Stimulated activated CD8-positive, alpha-beta memory T cell treated with anti-CD3 and anti-CD28 coated beads, Interleukin-2, amount 100 ng/mL, for 1 hour (primary cell): ENCODE measurements at places on chromosomes 4 and X.

DNA sequence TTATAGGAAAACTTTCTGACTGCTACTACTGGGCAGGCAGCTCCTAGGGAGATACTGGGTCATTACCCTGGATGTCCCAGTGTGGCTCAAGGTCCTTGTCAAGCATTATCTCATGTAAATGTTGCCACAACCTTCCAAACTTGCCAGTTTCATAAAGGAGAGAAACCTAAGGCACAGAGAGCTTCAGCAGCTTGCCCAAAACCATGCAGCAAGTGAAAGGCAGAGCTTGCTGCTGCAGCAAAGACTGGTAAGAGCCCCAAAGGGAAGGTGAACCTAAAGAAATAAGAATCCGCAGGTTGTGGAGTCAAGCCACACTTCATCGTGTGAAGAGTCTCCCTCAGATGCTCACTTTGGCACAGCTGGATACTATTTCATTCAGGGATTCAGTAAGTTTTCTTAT, 2.3 kb downstream of the MPP1 start:
- no peak for DNase-seq

DNA sequence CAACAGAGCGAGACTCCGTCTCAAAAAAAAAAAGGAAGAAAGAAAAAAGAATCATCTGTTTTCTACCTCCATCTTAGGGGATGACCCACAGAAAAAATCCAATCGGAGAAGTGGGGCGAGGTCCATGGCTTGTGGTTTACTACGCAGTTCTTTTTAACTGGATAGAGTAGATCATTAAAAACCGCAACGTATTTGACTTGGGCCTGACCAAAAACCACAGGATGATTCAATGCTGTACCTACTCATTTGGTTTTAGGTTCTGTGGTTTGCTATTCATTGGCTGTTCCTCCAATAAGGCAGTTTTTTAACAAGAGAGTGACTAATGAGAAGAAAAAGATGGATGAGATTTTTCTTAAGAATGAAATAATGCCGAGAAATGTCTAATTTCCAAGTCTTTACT, 83.7 kb downstream of the FREM3 start:
- no peak for DNase-seq

GRCh38 chr4:11456401-11456800, 27.7 kb upstream of the HS3ST1 start:
- DNase-seq = no peak

DNA sequence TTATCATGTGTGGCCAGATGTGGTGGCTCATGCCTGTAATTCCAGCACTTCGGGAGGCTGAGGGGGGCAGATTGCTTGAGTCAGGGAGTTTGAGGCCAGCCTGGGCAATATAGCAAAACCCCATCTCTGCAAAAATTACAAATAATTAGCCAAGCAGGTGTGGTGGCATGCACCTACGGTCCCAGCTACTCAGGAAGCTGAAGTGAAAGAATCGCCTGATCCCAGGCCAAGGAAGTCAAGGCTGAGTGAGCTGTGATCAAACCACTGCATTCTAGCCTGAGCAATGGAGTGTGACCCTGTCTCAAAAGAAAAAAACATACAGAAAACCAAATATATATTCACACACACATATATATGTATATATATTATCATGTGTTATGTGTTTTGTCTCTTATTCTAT, 15.0 kb downstream of the APELA start:
- DNase-seq = no peak

GRCh38 chrX:40313269-40313668, 215.5 kb upstream of the BCOR start:
- DNase-seq = no peak

DNA sequence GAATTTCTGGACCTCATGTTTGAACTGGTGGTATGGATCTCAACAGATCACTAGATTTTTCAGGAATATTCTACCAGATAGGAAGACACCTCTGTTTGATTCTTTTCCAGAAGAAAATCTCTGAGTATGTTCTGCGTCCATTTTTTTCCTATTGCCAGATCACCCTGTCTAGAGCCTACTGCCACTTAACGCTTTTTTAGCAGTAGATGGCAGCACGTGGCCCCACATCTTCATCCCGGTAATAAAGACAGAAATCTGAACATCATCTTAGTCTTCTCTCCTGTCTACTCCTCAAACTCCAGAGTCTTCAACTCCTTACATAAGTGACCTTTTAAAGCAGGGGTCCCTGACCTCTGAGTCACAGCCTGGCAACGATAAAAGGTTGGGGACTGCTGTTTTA, 184.7 kb downstream of the TMA16 start:
- no peak for DNase-seq

GRCh38 chr4:41939016-41939626, 3.9 kb downstream of the TMEM33 start:
- DNase-seq = no peak

- no peak for DNase-seq
Observed at GRCh38 chr4:17613761-17614415, 553 bp upstream of the MED28 start.

DNA sequence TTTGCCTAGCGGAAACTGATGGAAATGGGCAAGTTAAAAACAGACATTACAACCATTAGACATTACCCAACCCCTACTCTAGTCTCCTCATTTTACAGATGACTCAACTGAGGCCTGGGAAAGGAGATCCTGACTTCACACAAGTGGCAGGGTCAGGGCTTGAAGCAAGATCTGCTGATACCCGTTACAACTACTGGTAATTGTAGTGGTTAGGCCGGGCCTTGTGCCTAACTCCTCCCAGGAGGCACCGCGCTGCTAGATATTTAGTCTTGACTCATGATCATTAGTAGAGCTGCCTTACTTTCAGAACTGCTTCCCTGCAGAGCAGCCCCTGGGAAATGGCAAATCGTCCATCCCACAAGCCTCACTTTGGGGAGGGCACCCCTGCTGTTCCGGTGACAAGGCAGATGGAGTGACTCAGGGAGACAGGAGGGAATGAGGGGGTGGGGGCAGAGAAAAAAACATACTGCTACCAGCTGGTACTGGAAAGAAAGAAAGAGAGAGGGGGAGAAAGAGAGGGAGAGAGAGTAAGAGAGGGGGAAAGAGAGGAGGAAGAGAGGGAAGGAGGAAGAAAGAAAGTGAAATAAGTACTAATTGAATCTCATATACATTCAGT, 12.2 kb downstream of the ARHGEF6 start:
- DNase-seq = no peak

GRCh38 chr4:27916452-27917184, 1056.0 kb downstream of the STIM2 start:
- no peak for DNase-seq

DNA sequence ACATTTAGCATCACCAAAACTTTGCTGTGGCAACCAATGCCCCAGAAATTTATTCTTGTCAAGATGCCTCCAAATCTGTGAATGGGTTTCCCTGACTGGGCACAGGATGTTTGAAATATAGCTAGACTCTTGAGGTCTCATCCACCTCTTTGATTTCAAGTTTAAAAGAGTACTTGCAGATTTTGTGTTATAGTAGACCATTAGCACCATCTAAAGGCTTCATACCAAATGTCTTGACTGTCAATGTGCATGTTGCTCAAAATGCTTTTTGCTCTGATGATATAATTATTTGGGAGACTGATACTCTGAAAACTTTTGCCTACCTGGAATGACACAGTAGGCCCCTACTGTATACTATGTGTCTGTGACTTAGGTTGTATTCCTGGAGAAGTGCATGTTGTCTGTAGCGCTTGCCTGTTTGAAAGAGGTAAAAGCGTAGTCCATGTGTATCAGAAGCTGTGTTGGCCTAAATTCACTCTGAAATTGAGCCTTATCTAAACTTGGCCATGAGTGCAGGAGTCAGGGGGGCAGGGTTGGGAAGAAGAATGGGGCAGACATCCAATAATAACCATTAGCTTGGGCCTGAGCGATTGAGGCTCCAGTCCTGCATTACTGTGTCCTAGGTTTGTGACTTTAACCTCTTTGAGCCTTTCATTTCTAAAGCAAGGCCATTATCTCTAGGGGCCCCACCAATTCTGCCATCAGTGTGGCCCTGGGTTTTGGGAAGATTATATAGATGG, 33.8 kb downstream of the NDP start:
- no peak for DNase-seq

DNA sequence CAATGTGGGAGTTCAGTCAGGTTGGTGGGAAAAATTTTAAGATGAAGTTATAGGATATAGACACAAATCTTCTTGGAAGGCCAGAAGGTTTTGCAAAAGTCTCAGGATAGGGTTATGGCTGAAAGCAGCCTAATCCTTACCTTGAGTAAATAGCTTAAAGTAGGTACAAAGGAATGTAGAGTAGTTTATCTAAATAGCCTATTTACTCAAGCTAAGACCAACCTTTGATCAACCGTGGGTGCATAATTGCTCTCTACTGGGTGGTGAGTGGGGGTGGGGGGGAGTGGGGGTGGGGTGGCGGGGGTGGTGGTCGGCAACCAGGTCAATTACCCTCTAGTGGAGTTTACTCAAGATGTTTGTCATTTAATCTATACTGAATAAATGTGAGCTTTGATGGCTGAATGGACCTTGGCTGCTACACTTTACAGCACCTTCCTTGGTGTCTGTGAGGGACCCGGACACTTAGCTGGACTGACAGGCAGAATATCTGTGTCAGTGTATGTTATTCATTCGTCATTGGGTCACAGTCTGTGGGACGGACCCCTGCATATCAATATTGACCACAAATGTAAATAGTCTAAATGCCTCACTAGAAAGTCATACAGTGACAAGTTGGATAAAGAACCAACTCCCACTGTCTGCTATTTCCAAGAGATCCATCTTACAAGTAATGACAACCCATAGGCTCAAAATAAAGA, 545.7 kb upstream of the PABPC4L start:
- DNase-seq = no peak

DNA sequence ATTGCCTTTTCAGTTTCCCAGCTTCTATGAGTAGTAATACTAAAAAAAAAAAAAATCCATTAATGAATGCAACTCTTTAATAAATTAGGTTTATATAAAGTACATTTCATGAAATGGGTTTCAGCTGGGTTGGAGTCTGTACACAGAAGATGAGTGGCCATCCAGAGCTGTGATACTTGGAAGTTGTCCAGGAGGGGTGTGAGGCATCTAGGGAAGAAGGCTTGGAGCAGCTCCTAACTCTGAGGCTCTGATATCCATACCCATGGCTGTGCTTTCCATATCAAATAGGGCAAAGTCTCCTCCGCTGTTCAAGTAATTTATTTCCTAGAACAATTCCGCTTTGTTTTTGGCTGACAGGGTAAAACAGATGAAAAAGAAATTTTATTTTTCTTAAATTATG, 423.3 kb upstream of the TENM3 start:
- no peak for DNase-seq

DNA sequence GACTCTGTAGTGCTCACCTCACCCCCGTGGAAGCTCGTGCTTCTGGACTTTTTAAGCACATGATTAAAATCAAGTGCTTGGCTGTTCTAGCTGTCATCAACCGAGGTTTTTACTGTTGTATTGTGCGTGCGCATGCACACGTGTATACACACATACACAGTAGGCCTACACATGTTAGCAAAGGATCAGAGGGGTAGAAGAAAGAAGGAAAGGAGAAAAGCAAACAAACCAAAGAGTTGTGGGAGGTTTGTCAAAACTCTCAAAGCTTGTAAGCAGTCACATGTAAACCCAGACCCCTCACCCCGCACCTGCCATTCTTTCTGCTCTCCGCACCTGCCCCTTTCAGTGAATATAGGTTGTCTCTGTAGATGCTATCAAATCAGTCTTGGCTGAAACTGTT, 311.8 kb downstream of the HS3ST1 start:
- DNase-seq = no peak

GRCh38 chr4:10577508-10578426, 106.8 kb downstream of the CLNK start:
- DNase-seq = no peak

DNA sequence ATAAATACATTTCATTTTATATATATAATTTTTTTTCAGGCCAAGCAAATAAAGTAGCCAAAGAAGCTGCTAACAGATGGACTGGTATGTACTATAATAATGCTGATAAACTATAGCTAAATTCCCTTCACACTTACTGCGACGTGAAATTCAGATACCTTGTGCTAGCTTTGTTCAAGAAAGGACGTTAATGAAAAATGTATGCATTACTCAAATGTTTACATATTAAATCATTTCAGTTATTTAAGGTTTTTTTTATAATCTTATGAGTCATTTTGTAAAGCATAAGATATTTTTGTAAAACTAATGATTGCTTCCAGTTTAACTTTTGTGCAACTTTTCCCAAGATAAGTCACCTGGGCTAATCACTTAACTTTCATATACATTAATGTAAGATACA, 57.2 kb upstream of the TMEM131L start:
- DNase-seq = no peak

DNA sequence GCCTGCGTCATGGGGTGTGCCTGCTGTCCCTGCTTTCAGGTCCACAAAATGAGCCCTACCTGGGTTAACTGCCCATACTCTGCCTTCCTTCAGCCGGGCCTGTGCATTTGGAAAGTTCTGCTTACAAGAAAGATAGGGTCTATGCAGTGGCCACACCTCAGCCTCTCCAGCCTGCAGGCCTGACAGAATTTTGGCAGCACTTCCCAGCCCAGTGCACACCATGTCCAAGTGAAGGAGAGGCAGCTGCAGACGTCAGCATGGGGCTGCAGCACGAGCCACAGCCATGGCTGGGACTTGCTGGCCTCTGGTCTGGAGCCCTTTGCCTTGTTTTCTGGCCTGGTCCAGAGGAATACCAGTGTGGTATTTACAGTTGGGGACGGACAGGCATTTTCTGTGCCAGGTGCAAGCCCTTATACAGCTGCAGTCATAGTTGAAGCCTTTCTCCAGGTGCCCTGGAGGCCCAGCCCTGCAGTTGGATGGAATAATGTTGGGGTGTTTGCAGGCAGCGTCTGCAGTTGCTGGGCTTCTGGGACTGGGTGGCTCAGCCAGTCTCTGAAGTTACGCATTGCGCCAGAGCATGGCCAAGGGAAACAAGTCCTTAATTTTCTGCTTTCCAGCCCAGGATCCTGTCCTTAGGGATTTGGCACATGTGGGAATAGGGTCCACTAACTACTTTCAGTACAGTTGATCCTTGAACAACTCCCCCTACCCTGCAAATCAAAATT, 26.2 kb downstream of the JADE1 start:
- no peak for DNase-seq

- DNase-seq = no peak
Observed at GRCh38 chr4:159178979-159179969, 76.4 kb downstream of the RAPGEF2 start.

GRCh38 chrX:23851544-23851943, 56.2 kb downstream of the APOO start:
- no peak for DNase-seq
